Calu3 (cell line): ENCODE measurements at places on chromosomes 1 and 21. TPM values are rescaled to one million over a fixed set of nuclear protein-coding genes. Genes with fewer than 3 reads are reported as not detected.

GPR153 gene
- 3.7 and 4.7 TPM in 2 replicates for total RNA-seq

TRMT1L gene
- total RNA-seq = 16.9 and 27.2 TPM in 2 replicates

C1QA gene
- not detected in 2 replicates for total RNA-seq

LCE3E gene
- not detected in 2 replicates for total RNA-seq

RGS1 gene
- total RNA-seq = not detected in 2 replicates

FAM177B gene
- total RNA-seq = 0.59 TPM in 1 of 2 replicates, not detected in the other

GJA8 gene
- not detected in 2 replicates for total RNA-seq

LGR6 gene
- total RNA-seq = not detected in 2 replicates

HPDL gene
- total RNA-seq = 8.4 and 9.7 TPM in 2 replicates

BACE2 gene
- 52.3 and 59.0 TPM in 2 replicates for total RNA-seq

SPRR1B gene
- total RNA-seq = 3.1 TPM in 1 of 2 replicates, not detected in the other

UMODL1 gene
- 0.22 TPM in 1 of 2 replicates, not detected in the other for total RNA-seq

TMCC2 gene
- 0.33 and 0.37 TPM in 2 replicates for total RNA-seq

LCE1C gene
- not detected in 2 replicates for total RNA-seq

NPPA gene
- not detected in 2 replicates for total RNA-seq

C1orf105 gene
- total RNA-seq = not detected in 2 replicates

ATP1A2 gene
- not detected in 2 replicates for total RNA-seq

NBPF6 gene
- not detected in 2 replicates for total RNA-seq

LAPTM5 gene
- not detected in 2 replicates for total RNA-seq

RHBDL2 gene
- total RNA-seq = 9.4 and 10.9 TPM in 2 replicates

KRTAP19-3 gene
- not detected in 2 replicates for total RNA-seq

HYI gene
- 44.4 and 67.4 TPM in 2 replicates for total RNA-seq

HHAT gene
- total RNA-seq = 5.5 and 5.8 TPM in 2 replicates

DEPDC1 gene
- 33.0 and 41.7 TPM in 2 replicates for total RNA-seq

AADACL4 gene
- not detected in 2 replicates for total RNA-seq

TEX38 gene
- total RNA-seq = not detected in 2 replicates

SMPDL3B gene
- total RNA-seq = 9.7 and 13.0 TPM in 2 replicates

PIK3CD gene
- 2.2 and 2.6 TPM in 2 replicates for total RNA-seq

SHE gene
- not detected in 2 replicates for total RNA-seq

SLFNL1 gene
- 0.52 and 0.83 TPM in 2 replicates for total RNA-seq

LCK gene
- total RNA-seq = 0.66 and 0.88 TPM in 2 replicates

LENEP gene
- total RNA-seq = 1.1 and 1.5 TPM in 2 replicates

CRYBG2 gene
- 6.4 and 17.6 TPM in 2 replicates for total RNA-seq

HUNK gene
- total RNA-seq = 2.3 and 5.0 TPM in 2 replicates

FCMR gene
- 0.86 and 1.1 TPM in 2 replicates for total RNA-seq

CCDC17 gene
- 4.7 and 8.3 TPM in 2 replicates for total RNA-seq

PROK1 gene
- not detected in 2 replicates for total RNA-seq

PRELP gene
- not detected in 2 replicates for total RNA-seq

TSSK3 gene
- 1.8 and 5.1 TPM in 2 replicates for total RNA-seq

MYCL gene
- 0.59 and 0.78 TPM in 2 replicates for total RNA-seq

MAP1LC3C gene
- not detected in 2 replicates for total RNA-seq

ARID4B gene
- total RNA-seq = 46.3 and 56.6 TPM in 2 replicates

OLIG2 gene
- not detected in 2 replicates for total RNA-seq

SEC22B gene
- total RNA-seq = 18.0 and 18.7 TPM in 2 replicates

PHTF1 gene
- 12.1 and 14.9 TPM in 2 replicates for total RNA-seq

FYB2 gene
- not detected in 2 replicates for total RNA-seq

OR14K1 gene
- total RNA-seq = not detected in 2 replicates

RUNX3 gene
- total RNA-seq = 0.28 and 1.3 TPM in 2 replicates

AKNAD1 gene
- not detected in 2 replicates for total RNA-seq

DNM3 gene
- total RNA-seq = 1.2 and 1.3 TPM in 2 replicates

RBP7 gene
- 0.83 TPM in 1 of 2 replicates, not detected in the other for total RNA-seq

PPP1R12B gene
- 31.8 and 32.9 TPM in 2 replicates for total RNA-seq

RSPH1 gene
- total RNA-seq = 2.2 and 3.3 TPM in 2 replicates

PGBD5 gene
- total RNA-seq = 27.4 and 37.8 TPM in 2 replicates

ADCY10 gene
- 0.31 and 0.91 TPM in 2 replicates for total RNA-seq

ATAD3C gene
- 0.29 and 0.45 TPM in 2 replicates for total RNA-seq
